ENCODE measurements at places on chromosomes 7 and 10.

GRCh38 chr7:153920897-153921296 lies 131.3 kb upstream of the DPP6 start:
- peaks cover 8% of the 10 kb centered on the region for H3K36me3 ChIP-seq
- H3K27ac ChIP-seq = no peak overlapping the region
- no peaks in the 10 kb centered on the region for H3K27me3 ChIP-seq

DNA sequence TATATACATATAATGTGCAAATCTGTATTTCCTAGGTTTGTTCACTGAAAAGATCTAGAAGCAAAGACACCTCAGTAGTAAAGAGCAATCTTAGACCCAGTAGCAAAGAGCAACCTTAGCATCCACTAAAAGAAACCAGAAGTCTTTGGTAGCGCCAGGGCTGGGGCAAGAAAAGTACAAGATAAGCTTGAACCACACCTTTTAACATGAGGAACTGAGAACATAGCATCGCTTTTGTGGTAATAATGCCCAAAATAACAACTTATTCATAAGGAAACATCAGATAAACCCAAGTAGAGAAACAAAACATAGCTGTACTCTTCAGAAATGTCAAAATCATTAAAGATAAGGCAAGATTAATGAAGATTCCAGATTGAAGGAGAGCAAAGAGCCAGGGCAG lies 173.4 kb downstream of the IMMP2L start:
- H3K27ac ChIP-seq = no peak overlapping the region
- H3K36me3 ChIP-seq = no peaks in the 10 kb centered on the region
- no peak for DNase-seq

DNA sequence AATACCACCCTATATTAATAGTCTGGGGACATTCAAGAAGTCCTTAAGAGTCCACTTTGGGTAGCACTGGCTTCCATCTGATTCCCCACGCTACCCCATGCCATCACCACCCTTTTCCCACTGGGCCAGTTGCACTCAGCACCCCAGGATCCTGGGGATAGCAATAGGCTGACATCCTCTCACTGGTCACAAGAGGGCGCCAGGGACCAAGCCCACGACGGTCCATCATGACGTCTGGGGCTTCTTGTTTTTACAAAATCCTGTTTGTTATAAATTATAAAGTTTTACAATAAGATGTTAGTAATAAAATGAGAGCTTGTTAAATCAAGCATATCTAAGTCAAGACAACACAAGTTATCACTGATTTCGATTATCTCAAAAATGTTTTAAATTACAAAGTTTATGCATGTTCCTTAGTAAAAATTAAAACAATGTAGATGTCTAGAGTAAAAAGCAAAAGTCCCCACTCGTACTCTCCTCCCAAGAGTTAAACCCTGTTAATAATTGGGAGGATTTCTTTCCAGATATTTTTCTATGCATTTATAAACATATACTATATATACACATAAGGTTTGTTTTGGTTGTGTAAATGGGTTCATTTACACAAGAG lies 15.4 kb downstream of the GPNMB start:
- no peaks in the 10 kb centered on the region for H3K4me1 ChIP-seq
- no peaks in the 10 kb centered on the region for H3K36me3 ChIP-seq
- peak; percentile 60 for DNase-seq
- no peak overlapping the region for H3K4me3 ChIP-seq

- H3K4me3 ChIP-seq = no peak overlapping the region
- peaks cover 48% of the 10 kb centered on the region for H3K36me3 ChIP-seq
- peak overlapping the region; percentile 28 for H3K27ac ChIP-seq
- H3K4me1 ChIP-seq = peaks cover 2% of the 10 kb centered on the region
- H3K27me3 ChIP-seq = peaks cover 13% of the 10 kb centered on the region
- DNase-seq = no peak
Measured at GRCh38 chr10:35533565-35533964, 71.6 kb upstream of the GJD4 start.

DNA sequence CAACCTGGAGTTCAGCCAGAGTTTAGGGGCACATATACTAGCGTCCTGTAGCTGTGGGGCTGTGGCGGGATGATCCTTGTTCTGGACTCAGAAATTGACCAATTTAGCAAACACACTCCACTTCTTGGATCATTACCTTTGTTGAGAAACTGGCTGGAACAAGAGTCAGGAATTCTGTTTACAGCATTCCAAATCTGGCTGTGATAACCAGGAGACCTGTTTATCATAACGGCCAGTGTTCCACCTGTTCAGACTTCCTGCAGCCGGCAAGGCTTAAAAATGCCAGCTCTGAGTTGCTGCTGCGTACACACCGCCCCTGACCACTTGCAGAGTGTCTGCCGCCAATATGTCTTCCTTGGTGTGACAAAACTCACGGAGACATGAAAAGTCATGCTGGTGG lies 64.8 kb downstream of the ARMC3 start:
- H3K27me3 ChIP-seq = peaks cover 3% of the 10 kb centered on the region
- H3K4me3 ChIP-seq = no peak overlapping the region
- H3K4me1 ChIP-seq = peaks cover 2% of the 10 kb centered on the region
- no peak for DNase-seq
- H3K36me3 ChIP-seq = no peaks in the 10 kb centered on the region
- no peak overlapping the region for H3K27ac ChIP-seq

- H3K27ac ChIP-seq = no peak overlapping the region
- peaks cover 1% of the 10 kb centered on the region for H3K27me3 ChIP-seq
- no peak overlapping the region for H3K4me3 ChIP-seq
- H3K4me1 ChIP-seq = peaks cover 11% of the 10 kb centered on the region
- no peak for DNase-seq
Measured at GRCh38 chr7:130908345-130909160, 174.5 kb upstream of the KLF14 start.

DNA sequence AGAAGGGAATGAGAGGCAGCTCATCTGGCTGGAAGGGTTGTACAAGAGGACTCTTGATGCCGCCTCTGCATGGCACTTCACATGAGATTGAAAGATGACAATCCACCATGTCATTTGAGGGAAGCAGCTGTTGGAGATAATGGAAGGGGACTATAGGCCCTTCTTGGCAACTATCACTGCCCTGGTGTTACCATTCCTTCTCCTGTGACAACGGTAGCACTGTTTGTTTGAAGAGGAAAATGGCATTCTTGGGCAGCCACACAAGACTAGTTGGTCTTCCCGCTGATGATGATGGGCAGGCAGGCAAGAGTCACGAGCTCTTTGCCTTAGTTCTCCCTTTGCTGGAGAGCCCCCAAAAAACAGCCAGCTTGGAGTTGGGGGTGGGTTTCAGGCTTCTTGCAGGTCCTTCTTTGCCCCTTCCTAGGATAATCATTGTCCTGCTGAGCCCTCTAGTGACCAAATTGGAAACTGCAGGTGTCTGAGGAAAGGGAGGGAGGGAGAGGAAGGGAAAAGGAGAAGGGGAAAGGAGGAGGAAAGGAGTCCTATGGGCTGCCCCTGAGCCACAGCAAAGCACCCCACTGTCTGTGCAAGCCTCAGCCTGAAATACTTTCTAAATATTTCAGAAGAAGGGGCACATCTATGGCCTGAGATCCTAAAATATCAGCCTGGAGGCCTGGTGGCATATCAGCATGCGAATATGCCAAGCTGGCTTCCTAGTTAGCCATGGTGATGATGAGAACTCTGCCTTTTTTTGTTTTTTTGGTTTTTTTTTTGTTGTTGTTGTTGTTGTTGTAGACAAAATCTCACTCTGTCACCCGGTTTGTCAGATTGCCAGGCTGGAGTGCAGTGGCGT lies 165.6 kb upstream of the KMT2E start:
- H3K4me1 ChIP-seq = no peaks in the 10 kb centered on the region
- H3K27ac ChIP-seq = no peak overlapping the region
- DNase-seq = peak; percentile 78

DNA sequence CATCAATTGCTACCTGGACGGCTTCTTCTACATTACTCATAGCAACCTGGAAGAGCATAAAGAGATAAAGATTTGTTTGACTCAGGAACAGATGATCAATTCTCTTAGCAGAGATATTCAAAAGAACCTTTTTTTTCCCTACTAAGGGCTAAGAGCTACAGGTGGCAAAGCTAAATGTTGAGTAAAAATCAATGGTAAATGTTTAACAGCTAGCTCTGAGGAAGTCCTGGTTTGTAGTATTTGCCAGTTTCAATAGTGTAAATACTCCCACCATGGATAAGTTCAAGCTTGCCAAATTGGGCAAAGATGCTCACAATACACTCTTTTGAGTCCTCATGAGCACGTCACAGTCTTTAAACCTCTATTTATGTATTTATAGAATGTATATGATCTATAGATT lies 64.0 kb downstream of the AKR1E2 start:
- H3K4me1 ChIP-seq = peaks cover 11% of the 10 kb centered on the region
- DNase-seq = no peak
- H3K4me3 ChIP-seq = no peak overlapping the region
- H3K36me3 ChIP-seq = peaks cover 5% of the 10 kb centered on the region
- no peaks in the 10 kb centered on the region for H3K27me3 ChIP-seq

DNA sequence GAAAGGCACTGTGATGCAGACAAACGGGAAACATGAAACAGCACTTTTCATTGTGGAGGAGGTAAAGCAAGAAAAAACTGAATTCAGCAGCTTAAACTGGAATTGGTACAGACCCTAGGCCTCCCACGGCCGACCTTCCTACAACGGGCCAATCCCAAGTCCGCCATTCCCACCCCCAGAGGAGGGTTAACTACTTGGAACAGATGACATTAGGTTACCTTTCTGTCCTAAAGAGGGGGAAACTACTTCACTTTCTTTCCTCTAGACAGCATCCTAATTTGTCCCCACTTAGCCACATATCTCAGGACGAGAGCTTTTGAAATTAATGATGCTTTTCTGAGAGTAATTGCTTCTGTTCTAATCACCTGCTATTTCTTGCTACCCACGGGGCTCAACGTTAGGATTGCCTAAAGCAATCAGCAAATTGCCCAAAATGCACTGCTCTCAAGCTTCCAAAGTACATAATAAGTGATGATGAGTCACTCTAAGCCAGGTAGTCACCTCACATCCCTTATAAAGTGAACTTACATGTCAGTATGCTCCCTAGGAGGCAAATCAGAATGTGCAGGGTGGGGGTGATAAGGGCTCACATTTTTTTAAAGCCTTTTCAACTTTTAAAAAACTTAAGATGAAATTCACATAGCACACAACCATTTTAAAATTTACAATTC lies 36.7 kb downstream of the LSM5 start:
- H3K36me3 ChIP-seq = no peaks in the 10 kb centered on the region
- no peak overlapping the region for H3K27ac ChIP-seq
- H3K4me3 ChIP-seq = no peak overlapping the region

DNA sequence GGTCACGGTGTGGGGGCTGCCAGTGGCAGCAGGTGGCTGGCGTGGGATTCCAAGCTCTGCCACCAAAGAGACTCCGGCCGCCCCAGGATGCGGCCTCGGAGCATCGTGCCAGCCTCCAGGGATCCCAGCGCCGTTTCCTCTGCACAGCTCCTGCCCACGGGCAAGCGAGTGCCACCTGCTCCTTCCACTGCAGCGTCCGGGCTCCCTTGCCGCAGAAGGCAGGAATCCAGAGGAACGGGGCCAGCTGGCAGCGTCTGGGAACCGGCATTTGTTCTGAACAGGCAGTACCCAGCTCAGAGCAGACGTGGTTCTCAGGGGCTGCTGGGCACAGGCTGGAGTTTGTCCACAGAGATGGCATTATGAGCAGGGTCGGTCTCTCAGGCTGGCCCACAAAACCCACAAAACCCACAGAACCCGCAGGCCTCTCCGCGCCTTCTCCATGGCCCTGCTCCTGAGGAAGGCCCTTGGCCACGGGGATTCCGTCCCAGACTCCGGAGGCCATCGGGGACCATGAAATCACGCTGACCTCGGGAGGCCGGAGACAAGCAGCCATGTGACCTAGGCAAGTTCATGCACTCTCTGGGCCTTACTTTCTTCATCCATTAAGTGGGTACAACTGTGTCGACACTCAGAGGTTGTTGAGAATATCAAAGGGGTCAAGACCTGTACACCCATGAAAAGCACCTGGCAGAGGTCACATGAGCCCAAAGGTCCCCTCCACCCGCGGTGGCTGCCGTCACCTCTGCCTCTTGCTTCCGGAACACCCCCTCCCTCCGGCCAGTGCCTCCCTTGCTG lies 72.1 kb upstream of the TNRC18 start:
- H3K4me3 ChIP-seq = no peak overlapping the region
- H3K4me1 ChIP-seq = peaks cover 10% of the 10 kb centered on the region
- H3K27me3 ChIP-seq = peaks cover 5% of the 10 kb centered on the region

GRCh38 chr7:30184791-30185487 lies 50.2 kb downstream of the MTURN start:
- H3K27ac ChIP-seq = no peak overlapping the region
- peaks cover 16% of the 10 kb centered on the region for H3K36me3 ChIP-seq
- DNase-seq = no peak
- no peaks in the 10 kb centered on the region for H3K4me1 ChIP-seq

DNA sequence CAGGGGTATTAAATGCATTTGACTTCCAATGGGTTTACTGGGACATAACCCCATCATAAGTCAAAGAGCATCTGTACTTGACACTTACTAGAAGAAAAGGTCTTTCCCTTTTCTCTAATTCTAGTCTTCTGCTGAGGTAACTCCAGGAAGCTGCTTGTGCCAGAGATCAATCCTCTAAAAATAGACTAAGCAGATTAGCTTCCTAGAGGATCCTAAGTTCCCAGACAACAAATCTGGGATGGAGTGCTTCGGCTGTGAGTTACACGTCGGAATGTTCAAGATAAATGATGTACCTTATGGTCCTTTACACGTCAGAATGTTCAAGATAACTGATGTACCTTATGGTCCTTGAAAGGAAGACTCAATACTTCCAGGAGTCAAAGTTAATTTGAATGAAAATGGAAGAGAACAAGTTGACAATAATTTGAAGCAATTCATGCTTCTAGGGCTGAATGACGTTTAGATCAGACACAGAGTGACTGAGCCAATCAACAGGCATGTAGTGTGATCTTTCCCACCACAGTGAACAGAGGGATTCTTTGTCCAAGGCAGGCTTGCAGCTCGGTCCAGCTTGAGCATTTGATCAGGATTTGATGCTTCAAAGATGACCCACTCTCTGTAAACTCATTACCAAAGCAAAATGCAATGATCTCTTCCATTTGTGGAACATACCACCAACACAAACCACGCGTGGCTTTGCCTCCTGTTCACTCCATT lies 63.8 kb downstream of the SLC37A3 start:
- peaks cover 17% of the 10 kb centered on the region for H3K4me1 ChIP-seq
- H3K27ac ChIP-seq = no peak overlapping the region
- no peak for DNase-seq
- H3K4me3 ChIP-seq = no peak overlapping the region
- H3K36me3 ChIP-seq = no peaks in the 10 kb centered on the region

GRCh38 chr10:43196131-43196980 lies 58.1 kb downstream of the CSGALNACT2 start:
- H3K27ac ChIP-seq = no peak overlapping the region
- H3K36me3 ChIP-seq = no peaks in the 10 kb centered on the region
- peaks cover 19% of the 10 kb centered on the region for H3K4me1 ChIP-seq
- no peak for DNase-seq
- H3K27me3 ChIP-seq = peaks cover 8% of the 10 kb centered on the region
